ENCODE measurements at places on chromosomes 11 and 22. TPM values are rescaled to one million over a fixed set of nuclear protein-coding genes. Genes with fewer than 3 reads are reported as not detected.
A peak's percentile ranks its signal among the peaks of the same experiment; 100 is the strongest.

The FAM180B gene
- not detected for total RNA-seq

The TNNT3 gene
- 0.46 TPM for total RNA-seq

DNA sequence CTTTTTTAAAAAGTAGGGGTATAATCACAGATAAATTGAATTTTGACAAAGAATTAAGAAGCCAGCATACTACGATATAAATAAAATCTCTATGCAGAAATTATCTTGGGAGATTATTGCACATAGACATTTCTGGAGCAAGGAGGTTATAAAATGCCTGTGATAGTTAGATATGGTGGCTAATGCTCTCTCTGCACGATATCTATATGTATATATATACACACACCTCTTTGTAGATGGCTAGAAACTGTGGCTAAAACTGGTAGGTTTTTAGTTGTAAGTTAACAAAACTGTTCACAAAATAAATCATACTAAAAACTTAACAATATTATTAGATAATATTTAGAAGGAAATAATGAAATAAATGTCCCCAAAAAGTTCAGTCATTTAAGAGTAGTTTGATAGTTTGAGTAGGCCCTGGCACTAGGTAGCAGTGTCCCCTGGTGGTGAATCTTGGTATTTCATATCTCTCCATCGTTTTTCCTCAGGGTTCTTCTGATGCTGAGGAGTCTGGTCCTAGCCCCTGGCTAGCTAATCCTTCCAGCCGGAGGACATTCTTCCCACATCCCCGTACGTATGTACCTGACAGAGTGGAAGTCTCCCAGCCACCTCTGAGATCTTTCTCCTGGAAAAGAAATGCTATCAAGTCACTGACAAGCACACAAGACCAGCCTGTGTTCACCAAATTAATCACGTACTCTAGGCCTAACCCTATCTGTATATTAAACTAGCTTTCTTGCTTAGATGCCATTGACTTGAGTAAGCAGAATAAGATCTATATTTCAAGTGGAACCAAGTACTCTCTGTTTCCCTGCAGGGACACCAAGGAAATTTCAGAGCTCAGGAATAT, 32.2 kb downstream of the ART5 start:
- peak; percentile 59 for DNase-seq

The ACP2 gene
- total RNA-seq: 29.9 TPM

The CRACR2B gene
- not detected for total RNA-seq

GRCh38 chr11:35614939-35615569, 3.2 kb upstream of the FJX1 start:
- peak; percentile 37 for DNase-seq

- DNase-seq: no peak
Observed at GRCh38 chr22:31062566-31063230, 18.4 kb upstream of the SMTN start.

GRCh38 chr11:45754741-45755140, 50.2 kb upstream of the SLC35C1 start:
- no peak for DNase-seq

The DEFB108B gene
- not detected for total RNA-seq

DNA sequence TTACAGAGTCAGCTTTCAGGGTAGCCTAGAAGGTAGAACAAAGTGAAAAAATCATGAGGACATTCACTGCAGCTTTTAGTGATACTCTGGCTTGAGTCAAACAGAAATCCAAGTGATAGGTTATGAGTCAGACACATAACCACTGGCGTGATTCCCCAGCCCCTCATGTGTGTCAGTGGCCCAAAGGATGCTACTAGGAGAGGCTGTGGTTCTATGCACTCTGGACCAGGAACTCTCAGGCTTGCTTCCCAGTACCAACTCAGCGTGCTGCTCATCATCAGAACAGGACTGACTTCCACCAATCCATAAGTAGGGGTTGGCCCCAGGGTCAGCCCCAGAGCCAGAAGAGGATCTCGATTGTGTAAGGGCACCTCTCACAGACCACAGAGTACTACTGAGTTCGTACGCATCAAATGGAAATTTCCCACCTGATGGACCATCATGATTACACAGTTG, 116.8 kb downstream of the MED15 start:
- DNase-seq: no peak

- no peak for DNase-seq
Observed at GRCh38 chr22:49633010-49633324, 194.7 kb downstream of the BRD1 start.

The BIK gene
- total RNA-seq: 8.6 TPM

The MS4A4A gene
- total RNA-seq: not detected

GRCh38 chr11:114168691-114169090, 109.2 kb downstream of the ZBTB16 start:
- DNase-seq: no peak

The PDE2A gene
- 8.8 TPM for total RNA-seq

The ART1 gene
- total RNA-seq: not detected

DNA sequence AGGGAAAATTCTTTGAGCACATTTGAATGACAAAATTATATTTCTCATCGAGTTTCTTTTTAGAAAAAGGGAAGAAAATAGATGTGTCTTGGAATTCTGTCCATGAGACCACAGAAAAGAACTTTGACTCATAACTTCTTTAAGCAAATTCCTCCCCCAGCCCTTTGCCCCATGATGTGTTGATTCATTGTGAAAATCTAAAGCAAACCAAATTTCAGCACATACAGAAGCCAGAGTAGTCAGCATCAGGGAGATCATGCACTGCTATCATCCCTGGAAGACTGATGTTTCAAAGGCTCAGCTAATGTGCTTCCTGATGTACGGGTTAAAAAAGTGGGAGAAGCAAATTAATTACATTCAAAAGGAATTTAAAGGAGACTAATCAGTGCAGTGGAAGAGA, 159.7 kb downstream of the FAT3 start:
- no peak for DNase-seq

- no peak for DNase-seq
Observed at GRCh38 chr11:73387594-73388264, 11.5 kb downstream of the RELT start.

DNA sequence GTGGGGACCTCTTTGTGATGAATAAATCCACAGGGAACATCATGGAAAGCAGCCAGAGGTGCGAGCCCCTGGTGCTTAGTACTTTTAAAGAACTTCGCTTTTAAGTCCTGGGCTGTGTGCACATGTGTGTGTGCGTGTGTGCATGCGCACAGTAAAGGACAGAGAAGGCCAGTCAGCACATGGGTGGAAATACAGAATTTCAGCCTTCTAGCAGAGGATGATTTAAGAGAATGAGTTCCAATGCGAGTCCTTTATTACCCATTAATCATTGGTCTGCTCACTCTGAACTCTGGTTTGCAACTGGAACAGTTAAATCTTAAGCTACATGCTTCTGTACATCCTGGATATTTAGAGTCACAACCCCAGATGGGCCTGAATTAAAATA, 18.9 kb downstream of the TEAD1 start:
- no peak for DNase-seq

- no peak for DNase-seq
Observed at GRCh38 chr11:117570701-117571100, 226.3 kb downstream of the DSCAML1 start.

GRCh38 chr11:23473782-23474181, 613.5 kb upstream of the CCDC179 start:
- DNase-seq: no peak

DNA sequence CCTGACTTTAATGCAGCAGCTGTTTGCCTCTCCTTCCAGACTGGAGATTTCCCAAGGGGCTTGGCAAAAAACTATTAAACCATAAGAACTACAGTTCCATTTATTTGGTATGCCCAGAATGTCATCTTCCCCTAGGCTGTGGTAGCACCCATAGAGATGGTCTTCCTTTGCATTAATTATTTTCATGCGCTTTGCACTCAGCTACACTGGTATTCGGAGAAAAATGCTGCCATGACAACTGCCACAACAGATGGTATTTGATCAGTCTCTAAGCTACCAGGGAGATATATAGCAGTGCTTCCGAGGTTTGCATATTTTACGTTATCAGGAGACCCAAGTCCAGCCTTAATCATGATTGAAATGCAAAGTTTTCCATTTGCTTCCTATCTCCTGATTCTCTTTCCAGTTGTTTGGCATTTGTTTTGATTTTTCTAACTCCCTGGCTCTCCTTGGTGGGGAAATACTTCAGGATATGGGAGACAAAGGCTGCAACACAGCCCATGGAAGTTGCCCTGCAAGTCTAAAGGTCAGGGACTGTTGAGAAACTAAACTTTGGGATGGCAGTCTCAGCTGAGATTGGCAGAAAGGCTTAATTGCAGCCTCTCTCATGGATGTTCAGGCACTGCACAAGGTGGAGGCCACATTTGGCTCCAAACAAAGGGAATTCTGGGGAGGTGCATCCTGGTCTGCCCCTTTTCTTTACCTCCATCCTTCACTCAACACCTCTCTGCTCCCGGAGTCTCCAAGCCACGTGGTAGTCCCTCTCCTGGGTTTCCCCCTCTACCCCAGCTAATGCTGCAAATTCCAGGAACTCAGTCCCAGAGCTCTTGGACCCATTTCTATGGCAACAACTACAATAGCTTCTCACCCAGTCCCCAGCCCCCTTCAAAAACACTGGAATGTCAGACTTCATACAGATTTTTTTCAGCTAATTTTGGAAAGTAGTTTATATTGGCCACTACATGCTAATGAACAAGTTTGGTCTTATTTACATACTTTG, 151.8 kb downstream of the NAV2 start:
- no peak for DNase-seq

DNA sequence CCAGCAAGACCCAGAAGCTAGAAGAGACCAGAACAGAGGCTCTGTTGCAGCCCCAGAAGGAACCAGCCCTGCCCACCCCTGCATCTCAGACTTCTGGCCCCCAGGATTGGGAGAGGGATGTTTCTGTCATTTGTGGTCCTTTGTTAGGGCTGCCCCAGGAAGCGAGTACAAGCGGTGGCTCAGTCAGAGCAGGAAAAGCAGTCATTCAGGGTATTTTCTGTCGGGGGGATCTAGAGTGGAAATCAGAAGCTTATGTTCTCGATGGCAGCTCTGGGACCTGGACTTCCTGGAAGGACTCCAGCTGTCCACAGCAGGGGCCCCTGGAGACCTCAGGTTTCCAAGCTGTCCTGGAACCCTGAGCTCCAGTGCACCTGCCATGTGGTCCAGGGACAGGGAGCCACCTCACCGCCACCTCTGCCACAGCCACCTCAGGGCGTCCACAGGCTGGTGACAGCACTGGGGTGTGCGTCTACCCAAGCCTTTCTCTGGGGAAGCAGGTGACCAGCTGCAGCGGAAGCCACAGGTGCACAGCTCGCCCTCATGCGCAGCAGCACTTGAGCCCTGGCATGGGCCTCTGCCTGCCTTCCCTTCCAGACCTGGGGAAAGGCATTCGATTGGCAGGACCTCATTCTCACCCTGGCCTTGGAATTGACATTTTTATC, 2.6 kb downstream of the KRTAP5-5 start:
- DNase-seq: no peak

GRCh38 chr22:44179196-44179988, 1.3 kb upstream of the PARVG start:
- DNase-seq: no peak

The OR52I2 gene
- total RNA-seq: not detected

DNA sequence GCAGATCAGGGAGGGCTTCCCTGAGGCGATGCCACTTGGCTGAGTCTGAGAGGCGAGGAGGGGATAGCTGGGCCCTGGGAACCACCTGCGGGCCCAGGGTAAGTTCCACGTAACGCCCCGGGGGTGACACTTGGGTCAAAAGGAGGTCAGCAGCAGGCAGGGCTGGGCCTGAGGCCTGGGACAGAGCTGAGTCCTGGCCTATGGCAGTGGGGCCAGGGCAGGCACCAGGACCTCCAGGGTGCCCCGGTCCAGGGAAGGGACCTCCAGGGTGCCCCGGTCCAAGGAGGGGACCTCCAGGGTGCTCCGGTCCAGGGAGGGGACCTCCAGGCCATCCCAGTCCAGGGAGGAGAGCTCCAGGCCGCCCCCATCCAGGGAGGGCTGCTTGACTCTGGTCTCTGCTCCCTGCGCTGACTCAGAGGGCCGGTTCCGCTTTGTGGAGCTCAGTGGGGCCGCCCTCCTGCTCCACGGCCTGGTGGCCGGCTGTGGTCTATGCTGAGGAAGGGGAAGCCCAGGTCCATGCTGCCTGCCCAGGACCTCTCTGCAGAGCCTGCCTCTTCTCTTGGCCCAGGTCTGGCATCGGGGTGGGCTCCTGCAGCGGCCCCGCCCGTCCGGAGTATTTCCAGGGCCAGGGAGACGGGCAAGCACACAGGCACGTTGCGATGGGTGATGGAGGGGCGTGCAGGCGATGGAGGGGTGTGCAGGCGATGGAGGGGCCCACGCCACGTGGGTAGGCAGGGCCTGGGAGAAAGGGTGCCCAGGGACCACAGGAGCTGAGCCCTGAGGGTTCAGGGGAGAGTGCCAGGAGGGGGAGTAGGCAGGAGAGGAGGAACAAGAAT, 19.5 kb upstream of the WNT7B start:
- DNase-seq: peak; percentile 40

- no peak for DNase-seq
Observed at GRCh38 chr11:124233376-124233775, 7.5 kb upstream of the OR8G1 start.

DNA sequence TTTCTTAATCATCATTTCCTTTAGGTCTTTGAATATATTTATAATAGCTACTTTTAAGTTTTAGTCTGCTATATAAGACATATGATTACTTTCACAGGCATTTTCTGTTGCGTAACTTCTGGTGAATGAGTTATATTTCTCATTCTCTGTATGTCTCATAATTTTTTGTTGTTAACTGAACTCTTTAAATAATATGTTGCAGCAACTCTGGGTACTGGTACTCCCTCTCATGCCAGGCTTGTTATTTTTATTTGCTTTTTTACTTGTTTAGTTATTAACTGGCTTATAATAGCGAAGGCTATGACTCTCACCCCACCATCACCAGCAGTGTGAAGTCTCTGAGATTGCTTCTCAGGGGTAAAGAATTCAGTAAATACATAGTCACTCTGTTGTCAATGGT, 524.2 kb upstream of the CHORDC1 start:
- DNase-seq: no peak

DNA sequence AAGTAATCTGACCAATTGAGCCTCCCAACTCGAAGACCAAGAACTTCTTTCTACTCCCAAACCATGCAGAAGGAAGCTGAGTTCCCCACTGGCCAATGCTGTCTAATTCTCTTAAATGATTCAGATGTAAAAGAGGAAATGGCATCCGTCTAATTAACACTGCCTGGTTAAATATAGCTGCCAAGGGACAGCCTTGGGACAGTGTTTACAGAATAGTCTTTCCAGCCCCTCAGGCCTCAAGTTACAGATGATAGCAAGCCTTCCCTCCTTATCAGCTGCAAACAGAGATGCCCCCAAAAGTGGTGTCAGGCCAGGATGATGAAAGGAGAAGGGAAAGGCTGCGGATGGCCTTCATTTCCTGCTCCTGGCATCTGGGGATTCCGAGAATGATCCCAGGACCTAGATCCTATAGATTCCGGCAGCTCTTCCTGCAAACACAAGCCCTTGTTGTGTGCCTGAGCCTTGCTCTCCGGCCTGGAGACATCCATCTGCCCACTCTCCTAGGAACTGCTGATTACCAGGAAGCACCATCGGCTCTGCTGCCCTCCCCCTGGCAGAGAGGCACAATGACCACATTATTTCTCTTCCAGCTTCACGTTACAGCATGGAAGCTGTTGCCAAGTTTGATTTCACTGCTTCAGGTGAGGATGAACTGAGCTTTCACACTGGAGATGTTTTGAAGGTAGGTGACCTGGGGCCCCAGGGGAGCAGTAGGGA, 13.5 kb upstream of the TMA7B start:
- DNase-seq: no peak

Measured in A172 (cell line).